ENCODE measurements at places on chromosomes 11 and 22.

DNA sequence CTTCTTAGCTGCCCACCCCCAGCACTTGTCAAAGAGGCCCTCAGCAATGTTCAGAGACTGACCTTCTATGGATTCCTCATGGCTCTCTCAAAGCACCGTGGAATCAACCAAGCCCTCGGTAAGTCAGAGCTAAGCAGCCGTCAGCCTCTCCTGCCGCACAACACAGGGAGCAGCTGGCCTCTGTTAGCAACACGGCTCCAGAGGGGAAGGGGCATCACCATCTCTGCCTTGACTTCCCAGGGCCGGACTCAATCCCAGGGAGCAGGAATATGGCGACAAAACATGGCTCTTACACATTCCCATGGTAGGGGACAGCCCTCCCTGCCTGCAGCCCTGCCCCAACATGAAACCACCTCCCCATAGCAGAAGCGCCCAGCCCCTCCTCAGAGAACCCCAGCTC is 18.9 kb downstream of the ARFGAP2 start:
- no peak for DNase-seq

GRCh38 chr11:105236664-105237063 is 97.1 kb upstream of the CARD18 start:
- DNase-seq, result no peak

GRCh38 chr11:96205460-96205809 is 137.6 kb downstream of the MAML2 start:
- DNase-seq, result no peak

GRCh38 chr22:39230261-39231196 is 14.3 kb downstream of the PDGFB start:
- no peak for DNase-seq

All from stimulated activated CD4-positive, alpha-beta T cell treated with anti-CD3 and anti-CD28 coated beads, Interleukin-1b, Interleukin-23, amount 100 ng/mL, for 1 hour (primary cell).